Left ventricle myocardium superior (tissue), 1 donor: ENCODE measurements at places on chromosomes 13 and 19. TPM values are rescaled to one million over a fixed set of nuclear protein-coding genes. Genes with fewer than 3 reads are reported as not detected.
A peak's percentile ranks its signal among the peaks of the same experiment; 100 is the strongest.

The SLC25A41 gene
- total RNA-seq, result 0.25 TPM

The LINGO3 gene
- not detected for total RNA-seq

The C19orf81 gene
- 2.7 TPM for total RNA-seq

DNA sequence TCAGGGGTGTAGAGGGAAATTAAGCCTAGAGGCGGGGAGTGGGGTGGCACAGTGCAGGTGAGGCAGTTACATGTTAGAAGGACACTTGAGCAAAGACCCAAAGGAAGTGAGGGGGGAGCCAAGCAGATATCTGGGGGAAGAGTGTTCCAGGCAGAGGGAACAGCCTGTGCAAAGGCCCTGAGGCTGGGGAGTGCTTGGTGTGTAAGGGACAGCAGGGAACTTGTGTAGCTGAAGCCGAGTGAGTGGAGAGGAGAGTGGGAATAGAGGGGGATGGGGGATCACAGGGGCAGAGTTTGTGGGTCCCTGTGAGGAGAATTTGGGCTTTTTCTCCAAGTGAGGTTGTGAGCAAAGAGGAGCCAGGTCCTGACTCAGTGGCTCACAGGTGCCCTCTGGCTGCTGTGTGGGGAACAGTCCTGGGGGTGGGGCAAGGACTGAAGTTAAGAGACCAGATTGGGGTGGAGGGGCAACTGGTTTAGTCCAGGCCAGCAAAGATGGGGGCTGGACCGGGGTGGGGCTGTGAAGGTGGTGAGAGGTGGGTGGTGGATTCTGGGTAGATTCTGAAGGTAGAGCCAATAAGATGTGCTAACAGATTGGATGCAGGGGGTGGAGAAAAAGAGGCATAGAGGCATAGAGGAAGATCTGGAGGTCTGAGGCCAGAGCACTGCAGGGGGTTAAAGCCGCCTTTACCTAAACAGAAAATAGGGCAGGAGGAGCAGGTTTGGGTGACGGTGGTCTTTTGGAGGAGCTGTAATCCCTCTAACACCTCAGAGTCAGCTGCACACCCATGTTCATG, 75.3 kb downstream of the CACNA1A start:
- peak; percentile 42 for DNase-seq

DNA sequence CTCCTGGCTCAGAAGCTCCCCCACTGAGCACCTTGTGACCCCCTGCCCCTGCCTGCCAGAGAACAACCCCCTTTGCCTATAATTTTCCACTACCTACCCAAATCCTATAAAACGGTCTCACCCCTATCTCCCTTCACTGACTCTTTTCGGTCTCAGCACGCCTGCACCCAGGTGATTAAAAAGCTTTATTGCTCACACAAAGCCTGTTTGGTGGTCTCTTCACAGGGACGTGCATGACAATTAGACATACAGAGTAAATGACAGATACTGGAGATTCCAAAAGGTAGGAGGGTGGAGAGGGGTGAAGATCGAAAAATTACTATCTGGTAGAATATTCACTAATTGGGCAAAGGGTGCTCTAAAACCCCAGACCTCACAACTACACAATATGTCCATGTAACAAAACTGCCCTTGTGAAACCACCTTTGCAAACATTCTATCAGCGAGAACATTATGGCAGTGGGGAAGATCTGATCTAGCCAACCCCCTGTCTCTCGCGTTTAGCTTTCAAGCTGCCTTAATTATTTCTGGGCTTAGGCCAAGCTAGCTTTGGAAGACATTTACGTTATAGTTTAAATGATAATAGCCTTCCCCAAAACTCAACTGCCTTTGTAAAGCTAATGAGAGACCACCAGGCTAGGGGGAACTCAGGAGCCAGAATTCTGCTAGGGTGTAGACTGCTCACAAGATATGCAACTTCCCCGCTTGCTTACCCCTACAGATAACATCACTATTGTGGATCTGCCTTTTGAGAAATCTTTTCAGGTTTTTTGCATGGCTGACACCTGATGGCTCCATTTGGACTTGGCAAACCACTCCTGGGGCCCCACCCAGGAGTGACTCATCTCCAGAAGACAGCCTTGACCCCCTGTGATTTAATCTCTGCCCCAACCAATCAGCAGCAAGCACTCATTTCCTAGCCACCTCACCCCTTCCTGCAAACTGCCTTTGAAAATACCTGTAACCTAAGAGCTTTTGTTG, 1534.0 kb upstream of the SPRY2 start:
- DNase-seq, result no peak

- no peak for DNase-seq
These were observed 48.2 kb upstream of the RNF113B start for GRCh38 chr13:98225036-98225940.

DNA sequence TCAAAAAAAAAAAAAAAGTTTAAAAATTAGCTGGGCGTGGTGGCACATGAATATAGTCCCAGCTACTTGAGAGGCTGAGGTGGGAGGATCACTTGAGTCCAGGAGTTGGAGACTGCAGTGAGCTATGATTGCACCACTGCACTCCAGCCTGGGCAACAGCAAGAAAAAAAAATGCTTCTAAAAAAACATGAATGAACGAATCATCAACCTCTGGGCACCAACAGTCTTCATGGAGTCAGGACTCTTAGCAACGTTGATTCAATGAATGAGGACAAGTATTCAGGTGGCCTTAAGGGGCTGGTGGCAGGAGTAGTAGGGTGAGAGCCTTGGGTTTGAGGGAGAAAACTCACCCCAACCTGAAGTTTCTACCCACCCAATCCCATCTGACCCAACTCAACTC, 20.6 kb upstream of the OLFM2 start:
- no peak for DNase-seq

DNA sequence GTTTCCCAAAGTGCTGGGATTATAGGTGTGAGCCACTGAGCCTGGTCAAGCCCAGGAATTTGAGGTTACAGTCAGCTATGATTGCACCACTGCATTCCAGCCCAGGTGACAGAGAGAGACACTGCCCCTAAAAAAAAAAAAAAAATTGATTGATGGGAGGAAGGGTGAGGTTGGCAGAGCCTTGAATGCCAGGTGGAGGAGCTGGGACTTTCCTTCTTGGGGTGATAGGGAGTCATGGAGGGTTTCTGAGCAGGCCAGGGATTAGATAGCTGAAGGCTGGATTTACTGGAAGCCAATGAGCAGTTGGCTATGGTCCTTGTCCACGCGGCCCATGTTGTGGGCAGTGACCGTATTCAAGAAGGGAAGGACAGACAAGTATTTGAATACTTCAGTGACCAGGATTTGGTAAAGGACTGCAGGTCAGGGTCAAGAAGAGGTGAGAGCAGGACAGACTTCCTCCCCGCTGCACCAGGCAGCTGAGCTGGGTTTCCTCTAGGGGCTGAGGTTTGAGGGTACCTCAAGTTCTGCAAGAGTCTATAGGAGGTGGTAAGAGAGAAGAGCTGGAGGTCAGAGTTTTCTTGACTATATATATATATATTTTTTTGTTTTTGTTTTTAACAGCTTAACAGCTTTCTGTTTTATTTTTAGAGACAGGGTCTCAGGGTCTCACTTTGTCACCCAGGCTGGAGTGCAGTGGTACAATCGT, 6.9 kb upstream of the ICAM4 start:
- DNase-seq, result no peak

- DNase-seq, result no peak
These were observed 6.1 kb downstream of the WDFY2 start for GRCh38 chr13:51590231-51590970.

DNA sequence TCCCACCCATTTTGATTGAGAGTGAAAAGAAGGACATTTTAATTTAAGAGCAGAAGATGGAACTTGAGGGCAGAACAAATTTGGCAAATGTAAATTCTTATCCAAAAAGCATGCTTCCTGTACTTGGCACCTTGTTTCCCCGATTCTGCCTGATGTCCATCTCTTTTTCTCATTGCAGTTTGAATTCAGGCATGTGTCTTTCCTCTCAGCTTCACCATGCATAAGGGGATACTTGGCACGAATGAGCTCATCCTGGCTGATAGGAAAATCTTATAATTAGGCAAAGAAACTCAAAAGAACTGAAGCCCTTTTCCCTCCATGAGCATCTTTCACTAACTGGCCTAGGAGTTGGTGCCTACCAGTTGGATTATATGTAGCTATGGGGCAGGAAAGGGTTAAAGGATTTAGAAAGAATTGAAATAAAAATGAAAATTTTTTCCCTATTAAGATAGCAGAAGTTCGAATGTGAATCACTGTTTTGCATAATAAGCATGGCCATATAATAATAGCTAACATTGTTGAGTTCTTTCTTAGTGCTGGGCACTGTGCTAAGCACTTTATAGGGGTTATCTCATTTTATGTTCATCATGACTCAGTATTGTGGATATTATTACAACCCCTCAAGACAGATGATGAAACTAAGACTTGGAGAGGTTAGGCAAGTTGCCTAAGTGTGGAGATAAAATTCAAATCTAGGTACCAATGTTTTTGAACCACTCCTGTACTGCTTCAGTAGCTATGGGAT, 386.6 kb downstream of the KCNRG start:
- no peak for DNase-seq

- DNase-seq, result no peak
These were observed 13.5 kb downstream of the ZFR2 start for GRCh38 chr19:3855320-3855719.

GRCh38 chr13:78659732-78660494, 958 bp upstream of the OBI1 start:
- peak; percentile 33 for DNase-seq

GRCh38 chr19:30864391-30865215, 484.6 kb downstream of the TSHZ3 start:
- DNase-seq, result no peak

GRCh38 chr13:83057119-83057518, 825.2 kb downstream of the SLITRK1 start:
- no peak for DNase-seq

DNA sequence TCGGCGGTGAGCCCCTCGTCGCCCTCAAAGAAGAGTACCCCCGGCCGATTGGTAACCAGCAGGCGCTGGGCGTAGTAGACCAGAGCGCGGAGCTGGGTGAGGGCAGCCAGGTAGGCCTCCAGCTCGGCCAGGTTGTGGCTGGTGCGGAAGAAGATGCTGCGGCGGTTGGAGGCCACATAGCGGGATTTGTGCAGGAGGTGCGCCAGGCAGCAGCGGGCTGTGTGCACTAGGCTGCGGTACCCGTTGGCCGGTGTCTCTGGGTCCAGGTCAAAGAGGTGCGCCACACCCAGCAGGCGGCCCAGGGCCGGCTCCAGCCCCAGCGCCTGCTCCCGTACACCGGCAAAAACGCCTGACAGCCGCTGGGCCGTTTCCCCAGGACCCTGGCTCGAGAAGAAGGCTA, 16.8 kb downstream of the LIPE start:
- no peak for DNase-seq

- DNase-seq, result no peak
These were observed 73.1 kb downstream of the LATS2 start for GRCh38 chr13:20988033-20988908.

GRCh38 chr19:718991-719512, 10.3 kb downstream of the PALM start:
- peak; percentile 83 for DNase-seq

DNA sequence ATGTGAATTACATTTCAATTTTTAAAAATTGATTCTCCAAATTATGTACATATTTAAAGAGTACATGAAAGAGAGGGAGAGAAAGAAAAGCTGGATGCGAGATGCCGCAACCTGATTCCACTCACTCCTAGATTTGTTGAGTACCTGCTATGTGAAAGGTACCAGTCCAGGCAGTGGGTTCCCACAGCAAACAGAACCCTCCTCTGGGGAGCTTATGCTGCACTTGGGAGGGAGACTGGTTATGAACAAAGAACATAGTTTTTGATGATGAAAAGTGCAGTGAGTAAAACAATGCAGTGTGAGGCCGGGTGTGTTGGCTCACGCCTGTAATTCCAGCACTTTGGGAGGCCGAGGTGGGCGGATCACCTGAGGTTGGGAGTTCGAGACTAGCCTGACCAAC, 43.4 kb downstream of the ACTN4 start:
- DNase-seq, result no peak

DNA sequence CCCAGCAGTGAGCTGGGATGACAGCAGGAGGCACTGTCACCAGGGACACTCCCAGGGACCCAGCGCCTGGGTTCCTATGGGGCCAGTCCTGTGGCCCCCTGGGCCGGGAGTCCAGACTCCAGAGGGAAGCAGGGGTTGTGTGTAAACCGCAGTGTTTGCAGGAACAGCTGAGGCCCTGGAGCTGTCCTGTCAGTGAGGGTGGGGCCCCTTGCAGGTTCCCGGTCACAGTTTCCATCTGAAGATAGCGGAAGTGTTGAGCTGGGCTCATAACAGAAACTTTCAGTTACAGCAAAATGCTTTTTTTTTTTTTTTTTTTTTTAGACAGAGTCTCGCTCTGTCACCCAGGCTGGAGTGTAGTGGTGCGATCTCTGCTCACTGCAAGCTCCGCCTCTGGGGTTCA, 17.7 kb upstream of the CSNK1G2 start:
- DNase-seq, result no peak

DNA sequence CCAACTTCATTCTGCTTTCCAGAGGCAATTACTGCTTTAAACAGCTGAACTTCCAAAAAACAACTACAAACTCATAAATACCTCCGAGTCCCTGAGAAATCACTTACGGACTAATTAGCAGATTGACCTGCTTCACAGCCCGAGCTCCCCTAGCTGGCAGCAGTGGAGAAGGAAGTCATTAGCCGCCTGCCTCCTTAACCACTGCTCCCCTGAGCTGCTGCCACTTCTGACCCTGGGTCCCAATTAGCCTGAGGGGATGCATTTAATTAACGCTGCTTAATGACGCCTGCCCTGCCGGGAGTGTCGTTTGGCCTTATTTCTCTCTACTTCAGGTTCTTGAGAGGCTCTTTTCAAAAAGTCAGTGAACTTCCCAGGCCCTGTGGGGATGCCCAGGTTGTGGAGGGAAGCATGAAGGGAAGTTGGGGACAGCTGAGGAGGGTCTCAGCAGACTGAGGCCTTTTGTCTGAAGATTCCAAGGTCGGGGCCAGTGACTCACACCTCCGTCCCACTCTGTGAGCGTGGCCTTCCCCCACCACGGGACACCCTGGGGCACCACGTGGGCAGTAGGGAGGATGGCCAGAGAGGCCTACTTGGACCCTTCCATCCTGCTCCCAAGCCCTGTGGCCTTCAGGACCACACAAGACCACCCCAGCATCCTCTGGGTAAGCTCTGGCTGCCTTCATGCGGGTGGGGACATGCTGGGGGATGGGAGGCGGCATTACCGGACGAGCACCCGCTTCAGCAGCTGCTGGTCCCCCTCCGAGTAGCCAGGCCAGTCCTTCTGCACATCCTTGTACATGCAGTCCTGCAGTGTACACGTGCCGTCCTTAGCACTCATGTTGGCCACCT, 19.8 kb upstream of the ISYNA1 start:
- no peak for DNase-seq

- peak; percentile 51 for DNase-seq
These were observed 39.6 kb downstream of the LTBP4 start for GRCh38 chr19:40640744-40641143.

GRCh38 chr13:50466456-50466855, 377.0 kb downstream of the DLEU7 start:
- no peak for DNase-seq

GRCh38 chr13:59261928-59262488, 901.7 kb downstream of the DIAPH3 start:
- DNase-seq, result no peak

DNA sequence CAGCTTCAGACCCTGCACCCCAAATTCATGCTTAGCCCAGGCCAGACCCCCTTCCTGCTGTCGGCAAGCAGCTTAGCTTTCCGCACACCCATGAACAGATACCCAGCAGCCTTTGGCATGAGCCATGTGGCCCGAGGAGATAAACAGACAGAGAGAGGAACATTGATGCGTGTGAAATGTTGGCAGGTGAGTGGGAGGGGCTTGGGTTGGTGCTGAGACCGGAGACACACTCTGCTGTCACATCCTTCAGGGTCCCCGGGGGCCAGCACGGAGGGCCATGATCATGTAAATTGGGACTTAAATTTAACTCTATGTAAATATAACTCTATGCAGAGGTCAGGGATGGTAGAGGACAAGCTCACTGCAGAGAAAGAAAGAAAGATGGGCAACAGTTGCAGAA, 1.5 kb downstream of the CD22 start:
- no peak for DNase-seq

GRCh38 chr13:35496006-35496405, 19.5 kb upstream of the MAB21L1 start:
- DNase-seq, result no peak
